ENCODE measurements at places on chromosomes 5 and 9. TPM values are rescaled to one million over a fixed set of nuclear protein-coding genes. Genes with fewer than 3 reads are reported as not detected.

Gene DOLPP1
- total RNA-seq = 10.1 TPM

Gene CCDC187
- total RNA-seq = not detected

Gene TMEM215
- not detected for total RNA-seq

Gene CARTPT
- total RNA-seq = not detected

Gene NTRK2
- 3.5 TPM for total RNA-seq

Gene FBXW11
- 90.7 TPM for total RNA-seq

Gene CNTNAP3
- total RNA-seq = under 0.01 TPM

Gene PCDHGA1
- 1.1 TPM for total RNA-seq

Gene SLC6A19
- not detected for total RNA-seq

Gene REXO4
- 15.2 TPM for total RNA-seq

Gene AGXT2
- total RNA-seq = not detected

Gene CD72
- 0.73 TPM for total RNA-seq

Gene PAXX
- 8.5 TPM for total RNA-seq

Gene TAF11L7
- total RNA-seq = not detected

Gene LCN1
- total RNA-seq = not detected

Gene RNF183
- total RNA-seq = not detected

Gene ENHO
- not detected for total RNA-seq

Gene PLGRKT
- total RNA-seq = 9.9 TPM

Gene RASEF
- 0.24 TPM for total RNA-seq

Gene NUTM2F
- not detected for total RNA-seq

Gene FOXI1
- total RNA-seq = not detected

Gene FAM169A
- total RNA-seq = 4.7 TPM

Gene SLC28A3
- 0.49 TPM for total RNA-seq

Gene ARHGEF37
- total RNA-seq = 2.4 TPM

Gene PCDHB12
- total RNA-seq = 0.97 TPM

Gene COL5A1
- 339 TPM for total RNA-seq

Gene SIT1
- not detected for total RNA-seq

Gene PTGES
- 29.9 TPM for total RNA-seq

Gene KIF27
- total RNA-seq = 3.9 TPM

Gene LRRC70
- 1.2 TPM for total RNA-seq

Gene LCN9
- not detected for total RNA-seq

Gene SOHLH1
- not detected for total RNA-seq

Gene SH3RF2
- total RNA-seq = 1.5 TPM

Gene ADGRD2
- total RNA-seq = not detected

Gene PCDHGA6
- 6.5 TPM for total RNA-seq

Gene PLPPR1
- total RNA-seq = not detected

Gene TNFSF8
- total RNA-seq = not detected

Gene WDR31
- total RNA-seq = 2.2 TPM

Gene SLIT3
- 112 TPM for total RNA-seq
